Non-pigmented ciliary epithelial cell (primary cell): ENCODE measurements at places on chromosomes 2 and 18.

DNA sequence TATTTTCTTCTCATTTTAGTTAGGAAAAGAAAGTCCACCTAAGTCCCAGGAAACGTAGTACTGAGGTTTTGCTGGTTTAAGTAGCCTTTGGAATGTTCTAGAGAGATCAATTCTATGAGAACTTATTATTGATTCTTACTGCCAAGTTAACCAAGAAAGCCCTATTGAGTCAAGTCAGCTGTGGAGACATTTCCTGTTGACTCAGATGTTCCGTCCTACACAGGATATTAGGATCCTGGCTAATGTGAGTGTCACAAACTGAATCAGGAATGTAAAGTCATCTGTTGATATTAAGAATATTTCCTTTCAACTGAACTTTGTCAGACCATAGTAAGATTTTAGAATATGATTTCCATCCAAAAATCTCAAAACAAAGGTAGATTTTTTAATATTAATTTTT is 654.3 kb downstream of the LRRTM4 start:
- DNase-seq, result peak; percentile 66

- no peak for DNase-seq
These were observed 666.4 kb upstream of the ZEB2 start for GRCh38 chr2:145186303-145186702.

DNA sequence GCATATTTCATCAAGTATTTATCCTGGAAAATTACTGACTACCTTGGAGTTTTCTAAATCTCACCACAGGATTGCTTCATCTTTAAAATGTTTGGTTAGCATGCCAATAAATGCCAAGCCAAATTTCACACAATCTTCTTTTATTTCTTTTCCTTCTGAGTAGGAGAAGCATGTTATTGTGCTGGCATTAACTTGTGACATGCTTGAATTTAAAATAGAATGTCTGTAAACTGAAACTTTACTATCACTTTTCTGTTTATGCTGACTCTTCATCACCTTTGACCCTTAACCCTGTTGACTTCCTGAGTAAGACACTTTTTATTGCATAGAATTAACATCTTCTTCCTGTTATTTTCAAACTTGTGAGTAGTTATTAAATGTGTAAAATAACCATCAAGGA is 56.2 kb upstream of the LRRTM4 start:
- no peak for DNase-seq

GRCh38 chr2:200335657-200336056 is 29.2 kb downstream of the SPATS2L start:
- DNase-seq, result no peak

- no peak for DNase-seq
These were observed 29.9 kb downstream of the PCARE start for GRCh38 chr2:29044459-29044858.

GRCh38 chr2:218166791-218167190 is at the start of gene CXCR1:
Gene CXCR1 (minus strand): TSS chr2:218166962. CDS start chr2:218165211, 1,751 bp downstream.
- DNase-seq, result no peak

GRCh38 chr2:128261245-128262128 is 57.2 kb downstream of the HS6ST1 start:
- DNase-seq, result no peak

DNA sequence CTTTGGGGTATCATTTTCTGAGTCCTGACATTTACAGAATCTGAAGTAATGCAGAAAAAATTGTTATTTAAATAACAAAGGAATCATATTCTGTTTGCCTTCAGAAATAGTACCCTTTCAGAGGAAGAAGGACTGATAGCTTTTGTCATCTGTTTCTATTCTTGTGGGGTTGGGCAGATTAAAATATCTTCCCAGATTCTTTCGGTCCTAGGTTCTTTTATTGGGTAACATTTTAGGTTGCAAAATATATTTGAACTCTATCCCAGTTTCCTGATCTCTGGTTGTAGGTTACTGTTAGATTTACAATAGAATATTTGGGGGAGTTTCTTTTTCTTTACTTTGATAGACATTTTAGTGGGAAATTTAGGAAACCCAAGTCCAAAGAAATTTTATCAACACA is 550.5 kb downstream of the SPAG16 start:
- no peak for DNase-seq

GRCh38 chr2:239724194-239724849 is 300.8 kb downstream of the NDUFA10 start:
- DNase-seq, result no peak

DNA sequence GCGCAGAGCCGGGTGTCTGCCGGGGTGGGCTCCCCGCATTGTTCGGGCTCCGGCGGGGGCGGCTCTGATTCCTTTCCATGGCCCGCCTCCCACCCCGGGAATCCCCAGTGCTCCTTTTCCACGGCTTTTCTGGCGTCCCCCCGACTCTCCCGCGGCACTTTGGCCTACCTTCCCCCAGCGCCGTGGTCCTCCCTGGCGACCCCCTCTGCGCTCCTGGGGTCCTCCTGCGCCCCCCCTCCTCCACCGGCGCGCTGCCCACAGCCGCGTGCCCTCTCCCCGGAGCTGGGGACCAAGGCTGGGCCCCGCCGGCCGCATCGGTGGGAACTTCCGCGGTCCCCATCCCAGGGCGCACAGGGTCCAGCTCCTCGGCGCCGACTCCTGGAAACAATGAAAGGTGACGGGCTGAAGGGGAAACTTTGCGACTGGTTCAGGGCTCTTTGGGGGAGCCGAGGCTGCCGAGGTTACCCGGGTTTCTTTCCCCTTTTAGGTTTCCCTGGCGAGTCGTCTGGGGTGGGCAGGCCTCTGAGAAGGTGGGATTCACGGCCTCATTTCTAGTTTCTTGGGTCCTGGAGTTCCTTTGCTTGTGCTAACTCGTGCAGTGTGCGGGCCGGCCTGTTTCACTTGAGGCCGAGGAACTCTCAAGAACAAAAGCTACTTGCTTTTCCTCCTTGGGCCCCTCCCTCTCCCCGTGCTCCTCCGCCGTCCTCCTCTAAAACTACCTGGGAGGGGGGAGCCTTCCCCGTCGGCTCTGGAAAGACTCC is 2.2 kb downstream of the TGIF1 start:
- no peak for DNase-seq

DNA sequence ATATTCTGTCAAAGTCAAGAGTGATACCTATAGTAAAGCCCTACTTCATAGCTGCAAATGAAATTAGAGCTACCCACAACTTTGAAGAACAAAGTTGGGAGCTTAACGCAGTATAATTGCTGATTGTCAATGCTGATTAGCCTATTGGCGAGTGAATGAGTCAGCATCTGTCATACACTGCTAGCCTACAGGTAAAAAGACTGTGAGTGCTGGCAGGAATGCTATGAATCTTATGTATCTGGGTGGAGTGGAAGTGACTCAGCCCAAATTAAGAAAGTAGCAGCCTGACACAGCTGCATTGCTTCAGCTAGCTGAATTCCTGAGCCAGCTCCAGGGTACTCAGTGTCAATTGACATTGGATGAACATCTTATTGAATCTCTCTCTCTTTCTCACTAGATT is 179.4 kb upstream of the DCC start:
- DNase-seq, result no peak

GRCh38 chr2:120261387-120262006 is 8.8 kb downstream of the RALB start:
- DNase-seq, result no peak

DNA sequence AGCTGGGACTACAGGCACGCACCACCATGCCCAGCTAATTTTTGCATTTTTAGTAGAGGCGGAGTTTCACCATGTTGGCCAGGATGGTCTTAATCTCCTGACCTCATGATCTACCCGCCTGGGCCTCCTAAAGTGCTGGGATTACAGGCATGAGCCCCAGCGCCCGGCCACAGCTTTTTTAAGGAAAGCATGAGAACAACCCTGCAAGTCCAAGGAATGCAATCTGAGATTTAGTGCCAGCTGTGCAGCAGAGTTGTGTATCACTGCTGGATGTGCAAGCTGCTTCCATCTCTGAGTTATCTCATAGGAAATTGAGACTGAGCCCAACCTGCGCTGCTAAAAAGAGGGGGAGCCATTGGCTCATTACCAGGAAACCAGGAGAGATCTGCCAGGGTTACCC is 399.9 kb upstream of the CYRIA start:
- no peak for DNase-seq

DNA sequence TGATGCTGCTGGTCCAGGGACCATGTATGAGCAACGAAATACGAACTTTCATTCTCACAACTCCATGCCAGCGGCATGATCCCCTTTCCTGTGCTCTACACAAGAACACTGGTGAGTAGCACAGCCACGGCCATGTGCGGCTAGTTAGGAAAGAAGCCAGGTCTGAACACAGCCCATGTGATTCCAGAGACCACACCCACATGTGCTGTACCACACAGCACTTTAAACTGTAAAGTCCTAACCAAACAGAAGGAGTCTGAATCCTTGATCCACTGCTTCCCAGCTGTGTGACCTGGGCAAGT is 33.0 kb upstream of the ACAA2 start:
- DNase-seq, result peak; percentile 18

DNA sequence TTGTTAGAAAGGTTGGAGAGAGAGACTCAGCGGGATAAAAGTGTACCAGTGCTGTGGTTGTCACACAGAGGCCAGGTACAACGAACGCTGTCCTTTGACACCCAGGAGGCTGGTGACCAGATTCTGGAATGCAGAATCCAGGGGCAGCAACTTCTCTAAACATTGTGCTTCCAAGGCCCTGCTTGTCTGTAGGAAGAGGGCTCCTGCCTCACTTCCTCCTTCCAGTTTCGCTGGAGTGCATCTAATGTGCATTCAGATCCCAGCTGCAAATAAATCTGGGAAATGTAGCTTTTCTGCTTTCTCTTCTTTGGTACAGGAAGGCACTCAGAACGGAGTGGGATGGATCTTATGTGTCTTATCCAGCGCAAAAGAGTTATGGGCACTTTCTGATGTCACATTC is 171.8 kb upstream of the ATP5MC3 start:
- no peak for DNase-seq

GRCh38 chr2:191064590-191064989 is 50.6 kb upstream of the STAT1 start:
- no peak for DNase-seq

DNA sequence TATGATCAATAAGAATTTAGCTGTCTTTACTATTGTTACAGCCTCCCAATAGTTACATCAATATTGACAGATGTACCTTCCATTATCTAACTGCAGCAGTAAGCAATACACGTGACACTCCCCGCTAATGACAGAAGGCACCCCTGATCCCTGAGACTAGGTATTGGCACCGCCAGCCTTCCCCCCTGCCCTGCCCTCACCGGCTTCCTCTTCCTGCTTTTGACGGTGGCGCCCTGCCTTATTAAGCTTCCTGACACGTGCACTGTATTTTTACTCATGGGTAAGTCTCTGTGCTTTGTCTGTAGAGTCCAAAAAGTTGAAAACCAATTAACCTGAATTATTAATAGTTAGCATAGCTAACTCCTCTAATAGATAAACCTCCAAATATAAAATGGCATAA is 223.5 kb downstream of the EIPR1 start:
- DNase-seq, result no peak

DNA sequence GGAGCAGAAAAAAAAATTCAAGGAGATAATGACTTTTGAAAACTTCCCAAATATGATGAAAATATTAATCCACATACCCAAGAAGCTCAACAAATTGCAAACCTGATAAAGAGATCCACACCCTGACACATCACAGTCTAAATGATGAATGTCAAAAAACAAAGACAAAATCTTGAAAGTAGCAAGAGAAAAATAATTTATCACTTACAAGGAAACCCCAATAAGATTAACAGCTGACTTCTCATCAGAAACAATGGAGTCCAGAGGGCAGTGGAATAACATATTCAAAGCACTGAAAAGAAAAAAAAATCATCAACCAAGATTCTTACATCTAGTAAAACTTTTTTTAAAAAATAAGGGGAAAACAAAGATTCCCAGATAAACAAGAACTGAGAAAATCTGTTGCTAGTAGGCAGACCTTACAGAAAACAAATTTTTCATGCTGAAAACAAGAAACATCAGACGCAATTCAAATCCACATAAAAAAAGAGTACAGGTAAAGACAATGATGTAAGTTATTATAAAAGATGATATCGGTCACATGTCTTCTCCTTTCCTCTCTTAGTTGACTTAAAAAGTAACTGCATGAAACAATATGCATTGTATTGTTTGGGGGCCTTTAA is 21.3 kb downstream of the SLC66A2 start:
- no peak for DNase-seq

GRCh38 chr2:61707984-61708852 is 145.6 kb downstream of the FAM161A start:
- peak; percentile 50 for DNase-seq

- no peak for DNase-seq
These were observed 31.5 kb upstream of the SPTBN1 start for GRCh38 chr2:54424555-54425163.

- no peak for DNase-seq
These were observed 35.8 kb downstream of the MSH6 start for GRCh38 chr2:47818777-47819176.

DNA sequence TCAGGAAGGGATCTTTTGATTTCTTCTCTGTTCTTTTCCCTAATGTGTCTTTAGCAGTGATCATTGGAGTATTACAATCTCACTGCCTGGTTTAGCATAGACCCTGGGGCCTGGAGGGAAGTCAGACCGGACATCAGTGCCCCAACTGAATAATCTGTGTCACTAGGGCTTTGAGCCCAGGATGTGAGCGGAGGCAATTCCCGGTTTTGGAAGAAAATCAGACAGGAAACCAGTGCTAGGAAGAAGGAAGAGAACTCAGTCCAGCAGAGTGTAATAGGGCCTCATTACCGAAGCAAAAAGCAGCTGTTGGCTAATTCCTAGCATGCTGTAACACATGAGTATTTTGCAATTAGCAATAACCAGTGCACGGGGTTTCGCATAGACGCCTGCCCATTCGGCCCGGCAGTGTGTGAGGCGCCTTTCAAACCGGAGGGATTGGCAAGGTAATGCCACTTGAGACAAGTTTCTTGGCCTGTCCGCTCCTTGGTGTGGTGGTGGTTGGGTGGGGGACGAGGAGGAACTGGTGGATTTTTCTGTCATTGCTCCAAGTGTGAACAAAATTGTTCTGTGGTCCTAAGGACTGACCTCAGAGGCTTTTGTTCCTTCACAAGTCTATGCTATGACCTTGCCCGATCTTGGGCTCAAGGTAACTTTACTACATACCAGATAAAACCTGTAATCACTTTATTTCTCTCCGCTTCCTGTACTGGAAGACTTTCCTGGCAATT is 2.8 kb downstream of the FOSL2 start:
- DNase-seq, result no peak

DNA sequence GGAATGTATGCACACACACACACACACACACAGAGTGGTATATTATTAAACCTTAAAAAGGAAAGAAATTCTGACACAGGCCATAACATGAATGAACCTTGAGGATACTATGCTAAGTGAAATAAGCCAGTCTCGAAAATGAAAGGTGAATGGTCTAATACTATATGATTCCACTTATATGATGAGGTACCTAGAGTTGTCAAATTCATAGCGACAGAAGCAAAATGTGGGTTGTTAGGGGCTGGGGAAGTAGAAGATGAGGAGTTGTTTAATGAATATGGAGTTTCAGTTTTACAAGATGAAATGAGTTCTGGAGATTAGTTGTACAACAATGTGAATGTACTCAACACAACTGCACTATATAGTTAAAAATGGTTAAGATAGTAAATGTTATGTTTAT is 118.1 kb downstream of the ABCA12 start:
- no peak for DNase-seq
